ENCODE measurements at places on chromosomes 5 and 9.

GRCh38 chr9:8727191-8727590 lies 927.6 kb upstream of the DMAC1 start:
- ATAC-seq: no peak

DNA sequence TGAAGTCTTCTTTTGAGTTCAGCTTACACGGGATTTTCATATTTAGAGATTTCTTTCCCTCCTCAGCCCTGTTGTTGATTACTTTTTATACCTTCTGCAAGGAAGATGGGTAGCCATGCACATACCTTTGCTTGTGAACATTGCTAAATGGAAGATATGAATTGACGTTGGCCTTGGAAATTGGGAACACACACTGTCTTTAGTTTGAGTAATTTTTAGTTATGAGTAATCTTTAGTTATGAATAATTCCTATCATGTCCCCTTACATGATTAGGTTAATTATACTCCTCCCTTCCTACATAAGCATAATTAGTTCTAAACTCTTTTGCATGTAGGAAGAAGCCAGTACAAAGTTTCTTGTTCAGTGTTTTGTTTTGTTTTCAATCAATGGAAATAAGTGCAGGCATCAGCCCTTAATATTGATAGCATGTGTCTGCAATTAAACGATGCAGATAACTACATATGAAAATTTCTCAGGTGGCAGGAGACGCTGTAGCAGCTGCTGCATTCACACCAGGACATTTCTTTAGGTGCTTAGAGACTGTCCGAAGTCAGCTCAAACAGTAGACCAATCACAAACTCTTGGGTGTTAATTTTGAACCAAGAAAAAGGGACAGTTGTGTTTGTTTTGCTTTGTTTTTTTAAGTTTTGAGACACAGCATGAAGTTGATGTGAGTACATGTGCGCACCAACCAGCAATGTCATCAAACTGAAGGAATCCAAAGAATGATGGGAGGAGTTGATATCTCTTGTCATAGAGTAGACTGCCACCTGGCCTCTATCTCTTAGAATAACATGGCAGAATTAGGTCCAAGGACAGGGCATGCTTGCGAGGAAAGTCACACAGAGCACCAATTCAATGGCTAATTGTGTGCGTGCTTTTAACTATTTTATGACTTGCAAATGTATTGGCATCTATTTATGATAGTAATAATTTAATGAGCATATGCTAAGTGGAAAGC lies 51.4 kb downstream of the SMARCA2 start:
- peak; percentile 67 for ATAC-seq

GRCh38 chr5:60223342-60223741 lies 329.8 kb upstream of the PDE4D start:
- ATAC-seq: peak; percentile 40

GRCh38 chr5:135605221-135605620 lies 26.4 kb upstream of the CXCL14 start:
- ATAC-seq: no peak

DNA sequence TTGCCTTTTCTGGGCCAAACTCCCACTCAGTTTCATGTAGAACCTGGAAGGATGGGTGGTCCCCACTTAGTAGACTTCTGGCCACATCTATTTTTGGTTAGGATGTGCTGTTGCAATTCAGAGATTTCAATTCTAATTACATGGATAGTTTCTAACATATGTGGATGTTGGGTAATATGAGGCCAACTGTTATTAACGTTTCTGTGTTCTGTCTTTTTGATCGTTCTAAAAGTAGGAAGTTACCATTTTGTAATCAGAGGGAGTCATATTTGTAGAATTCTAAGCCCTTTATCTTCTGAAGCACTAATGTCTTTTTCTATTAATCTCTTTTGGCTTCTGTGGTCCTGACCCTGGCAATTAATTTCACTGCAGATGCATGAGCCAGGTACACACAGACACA lies 141.6 kb upstream of the SPEF2 start:
- ATAC-seq: no peak

GRCh38 chr5:102554082-102554481 lies 55.3 kb upstream of the SLCO6A1 start:
- ATAC-seq: no peak

DNA sequence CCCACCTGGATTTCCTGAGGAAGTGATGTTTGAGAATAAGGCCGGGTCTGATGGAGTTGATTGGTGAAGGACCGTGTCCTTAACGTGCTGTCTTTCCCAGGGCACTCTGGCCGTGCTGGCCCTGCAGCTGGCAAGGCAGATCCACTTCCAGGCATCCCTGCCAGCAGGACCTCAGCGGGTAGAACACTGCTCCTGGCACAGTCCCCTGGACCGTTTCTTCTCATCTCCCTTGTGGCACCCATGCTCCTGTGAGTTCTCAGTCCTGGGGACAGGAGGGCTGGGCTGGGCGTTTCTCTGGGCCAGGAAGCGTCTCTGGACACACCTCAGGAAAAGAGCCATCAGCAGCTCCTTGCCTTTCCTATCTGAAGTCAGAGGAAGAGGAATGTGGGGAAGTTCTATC lies 4.4 kb downstream of the DELE1 start:
- no peak for ATAC-seq

- ATAC-seq: no peak
Observed at GRCh38 chr5:76475936-76476335, 72.9 kb downstream of the IQGAP2 start.

DNA sequence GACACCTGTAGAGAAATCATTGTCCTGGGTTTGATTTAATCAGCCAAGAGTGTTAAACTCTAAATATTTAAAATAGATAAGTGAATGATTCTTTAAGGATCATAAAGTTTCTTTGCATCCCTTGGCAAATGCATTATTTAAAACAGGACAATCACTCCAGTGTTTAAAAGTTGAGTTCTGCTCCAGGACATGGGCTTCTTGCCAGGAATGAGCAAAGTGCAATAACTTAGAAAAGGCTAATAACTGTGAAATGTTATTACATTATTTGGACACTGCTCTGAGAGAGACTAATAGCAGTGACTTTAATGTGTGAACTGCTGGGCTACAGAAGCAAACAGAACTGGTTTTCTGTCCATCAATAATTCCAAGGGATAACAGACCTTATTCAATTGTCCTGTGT lies 283.3 kb downstream of the GABRB2 start:
- ATAC-seq: no peak

DNA sequence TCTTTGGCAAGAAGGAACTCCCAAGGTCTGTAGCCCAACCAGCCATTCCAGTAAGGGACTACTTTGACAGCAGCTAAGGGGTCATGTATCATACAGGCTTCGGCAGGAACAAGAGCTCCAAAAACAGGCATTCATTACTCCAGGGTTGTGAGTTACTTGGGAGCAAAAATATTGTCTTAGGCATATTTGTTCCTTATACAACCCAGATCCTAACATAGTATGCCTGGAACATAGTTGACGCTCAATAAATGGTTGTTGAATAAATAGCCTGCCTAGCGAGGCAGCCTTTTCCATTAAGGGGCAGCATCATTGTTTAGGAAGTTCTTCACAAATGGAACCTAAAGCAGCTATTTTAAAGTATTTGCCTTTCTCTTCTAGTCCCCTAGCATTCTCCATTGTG lies 35.8 kb upstream of the FER start:
- ATAC-seq: no peak

GRCh38 chr5:132949136-132949535 lies 14.3 kb downstream of the AFF4 start:
- ATAC-seq: no peak

GRCh38 chr5:107809201-107810034 lies 138.7 kb upstream of the EFNA5 start:
- no peak for ATAC-seq

DNA sequence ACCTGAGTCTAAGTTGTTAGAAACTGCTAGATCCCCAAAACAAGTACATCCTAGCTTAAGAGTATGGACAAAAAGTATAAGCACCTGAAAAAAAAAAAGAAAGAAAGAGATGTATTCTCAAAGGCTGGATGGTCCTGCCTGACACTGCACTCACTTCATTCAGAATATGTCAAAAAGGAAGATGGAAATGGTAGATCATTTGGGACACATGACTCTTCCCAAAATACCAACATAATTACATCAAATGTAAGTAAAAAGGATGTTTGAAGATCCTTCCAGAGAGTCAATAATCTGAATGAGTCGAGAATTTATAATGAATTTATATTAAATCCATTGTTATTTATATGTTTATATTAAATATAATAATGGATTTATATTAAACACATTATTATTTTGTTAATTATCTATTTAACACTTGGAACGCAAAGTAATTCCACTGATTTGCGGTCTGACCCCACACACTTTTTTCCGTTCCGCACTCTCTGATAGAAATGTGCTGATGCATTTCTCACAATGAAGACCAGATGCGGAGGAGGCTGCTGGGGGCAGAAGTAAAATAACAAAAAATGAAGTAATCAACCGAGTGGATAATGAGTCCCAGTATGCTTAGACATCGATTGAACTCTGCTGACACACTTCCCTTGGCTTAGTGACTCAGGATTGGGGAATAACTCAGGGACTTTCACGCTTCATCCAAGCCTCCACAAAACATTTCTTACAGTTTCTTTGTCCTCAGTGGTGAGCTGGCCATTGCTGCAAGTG lies 201.2 kb downstream of the ADAMTS12 start:
- ATAC-seq: peak; percentile 47

GRCh38 chr9:114725930-114726329 lies 43.9 kb upstream of the TEX48 start:
- ATAC-seq: no peak

GRCh38 chr5:88886746-88887341 lies 3.9 kb upstream of the MEF2C start:
- ATAC-seq: no peak

DNA sequence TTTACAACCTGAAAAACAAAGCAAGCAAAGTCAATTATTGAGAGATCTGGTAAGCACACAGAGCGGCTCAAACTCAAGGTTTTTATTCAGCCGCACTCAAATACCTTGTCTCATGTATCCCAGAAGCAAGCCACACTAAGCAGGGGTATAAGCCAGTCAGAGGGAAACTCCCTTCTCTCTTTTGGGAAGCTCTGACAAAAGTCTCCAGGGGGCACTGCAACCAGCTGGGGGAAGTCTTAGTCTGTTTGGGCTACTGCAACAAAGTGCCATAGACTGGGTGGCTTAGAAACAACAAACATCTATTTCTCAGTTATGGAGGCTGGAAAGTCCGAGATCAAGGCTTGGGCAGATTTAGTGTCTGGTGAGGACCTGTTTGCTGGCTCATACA lies 246.0 kb downstream of the ENC1 start:
- ATAC-seq: no peak

DNA sequence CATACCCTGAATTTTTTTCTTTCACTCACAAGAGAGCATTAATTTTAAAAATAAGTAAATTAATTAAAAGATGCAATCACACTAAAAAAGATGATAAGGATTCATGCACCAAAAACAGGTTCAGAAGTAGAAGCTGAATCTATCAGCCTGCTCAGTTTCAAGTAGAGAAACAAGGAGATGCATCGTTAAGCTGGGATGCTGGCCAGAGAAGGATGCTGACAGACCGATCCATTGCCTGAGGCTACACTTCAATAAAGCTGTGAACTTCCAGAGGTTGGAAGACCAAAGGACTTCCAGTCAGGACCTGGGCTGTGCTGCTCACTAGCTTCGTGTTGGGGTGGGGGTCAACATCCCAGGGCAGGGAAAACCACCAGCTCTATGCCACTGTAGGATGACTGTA lies 457.7 kb downstream of the EFNA5 start:
- ATAC-seq: no peak

DNA sequence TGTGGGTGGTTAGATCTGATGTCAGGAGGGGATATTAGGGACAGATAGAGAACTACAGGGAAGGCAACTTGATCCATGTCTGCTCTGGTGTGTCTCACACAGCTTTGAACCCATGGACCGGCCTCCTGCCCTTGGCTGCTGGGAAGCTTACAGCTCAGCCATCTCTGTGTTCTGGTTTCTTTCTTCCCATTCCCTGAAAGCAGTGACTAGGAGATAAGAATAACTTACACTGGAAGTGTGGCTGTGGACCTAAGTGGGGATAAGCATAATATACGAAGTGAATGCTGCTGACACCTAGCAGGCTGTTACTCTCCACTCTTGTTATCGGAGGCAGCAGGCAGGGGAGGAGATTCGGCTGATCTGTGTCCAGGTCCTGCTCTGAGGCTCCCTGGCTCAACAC lies 282.3 kb upstream of the TUT7 start:
- no peak for ATAC-seq

DNA sequence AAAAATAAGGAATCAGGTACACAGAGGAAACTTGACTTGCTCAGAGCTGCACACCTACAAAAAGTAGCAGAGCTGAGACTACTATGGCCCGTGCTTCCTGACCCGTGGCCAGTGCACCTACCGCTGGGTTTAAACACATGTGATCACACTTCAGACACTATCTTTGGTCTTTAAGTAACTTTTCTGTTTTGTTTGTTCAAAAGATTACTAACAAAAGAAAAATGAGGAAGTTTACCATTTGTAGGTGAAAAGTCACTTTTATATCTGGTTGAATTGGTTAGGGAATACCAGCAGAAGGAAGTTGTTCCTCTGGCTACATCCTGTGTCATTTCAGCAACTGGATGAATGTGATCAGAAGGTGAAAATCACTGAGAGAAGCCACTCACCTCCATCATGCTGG lies 6.5 kb upstream of the SYK start:
- no peak for ATAC-seq

DNA sequence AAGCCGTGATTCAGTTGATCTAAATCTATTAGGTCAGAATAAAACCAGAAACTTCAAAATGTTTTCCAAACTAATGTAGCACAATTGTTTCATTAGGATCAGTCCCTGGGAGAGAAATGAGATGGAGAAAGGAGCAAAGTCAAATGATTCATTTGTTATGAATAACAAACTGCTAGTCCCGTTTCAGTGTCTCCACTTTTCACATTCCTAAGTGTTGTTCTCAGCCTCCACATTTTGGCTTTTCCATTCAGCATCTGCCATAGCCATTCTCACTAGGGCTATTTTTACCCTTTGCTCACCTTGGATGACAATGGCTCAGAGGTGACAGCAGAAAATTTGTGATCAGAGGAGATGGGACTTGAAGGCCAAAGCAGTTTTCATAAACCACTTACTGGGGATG lies 314.1 kb upstream of the KIF2A start:
- no peak for ATAC-seq

GRCh38 chr5:5616247-5616895 lies 193.9 kb downstream of the ICE1 start:
- ATAC-seq: no peak

GRCh38 chr5:35030426-35031100 lies 17.2 kb downstream of the AGXT2 start:
- ATAC-seq: no peak

GRCh38 chr5:132233081-132233480 lies 5.4 kb upstream of the P4HA2 start:
- ATAC-seq: no peak

GRCh38 chr9:35464141-35465025 lies 25.5 kb upstream of the RUSC2 start:
- no peak for ATAC-seq

- no peak for ATAC-seq
Observed at GRCh38 chr9:21333226-21333625, 2.0 kb downstream of the KLHL9 start.
